ENCODE measurements at places on chromosomes 1 and 21.
A peak's percentile ranks its signal among the peaks of the same experiment; 100 is the strongest.

- no peak for DNase-seq
Observed at GRCh38 chr1:14522926-14523241, 75.6 kb upstream of the KAZN start.

GRCh38 chr1:185438936-185439335 lies 121.9 kb upstream of the IVNS1ABP start:
- DNase-seq = no peak

- DNase-seq = no peak
Observed at GRCh38 chr1:212205006-212205405, 80.2 kb upstream of the PPP2R5A start.

GRCh38 chr1:168134642-168135041 lies 2.1 kb downstream of the GPR161 start:
- no peak for DNase-seq

- DNase-seq = peak; percentile 44
Observed at GRCh38 chr1:212754193-212754592, 37.4 kb downstream of the NSL1 start.

DNA sequence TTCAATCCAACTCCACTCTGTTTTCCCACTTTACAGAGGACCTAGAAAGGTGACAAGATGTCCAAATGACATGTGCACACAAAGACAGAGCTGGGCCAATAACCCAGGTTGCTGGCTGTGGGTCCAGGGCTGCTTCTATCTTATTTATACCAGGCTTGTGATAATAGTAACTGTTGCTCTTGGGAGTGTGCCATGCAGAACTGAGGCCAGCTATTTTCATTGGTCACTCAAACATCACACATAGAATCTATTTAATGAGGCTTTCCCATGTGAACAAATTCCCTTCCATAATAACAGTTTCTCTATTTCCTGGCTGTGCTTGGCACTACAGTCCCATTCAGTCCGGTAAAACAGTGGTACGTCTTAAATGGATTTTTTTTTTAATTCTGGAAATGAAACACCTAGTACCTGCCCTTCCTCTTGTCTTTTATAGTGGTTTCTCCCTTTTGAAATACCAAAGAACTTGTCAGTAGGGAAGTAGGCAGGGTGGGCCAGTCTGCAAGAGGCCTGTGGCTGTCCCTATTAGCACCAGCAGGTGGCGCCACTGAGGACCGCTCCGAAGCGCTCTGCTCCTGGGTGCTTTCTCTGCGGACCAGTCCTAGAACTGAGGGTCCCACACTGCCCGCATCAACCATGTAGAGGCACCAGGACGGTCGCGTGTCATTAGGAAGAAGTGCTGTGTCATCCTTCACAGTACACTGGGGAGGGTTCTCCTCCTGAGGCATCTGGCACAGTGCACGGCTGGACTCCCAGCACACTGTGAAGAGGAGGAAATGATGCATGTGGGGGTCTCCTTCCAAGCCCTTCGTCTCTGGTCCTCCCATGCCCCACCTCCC lies 52.1 kb downstream of the GPR161 start:
- DNase-seq = peak; percentile 69

DNA sequence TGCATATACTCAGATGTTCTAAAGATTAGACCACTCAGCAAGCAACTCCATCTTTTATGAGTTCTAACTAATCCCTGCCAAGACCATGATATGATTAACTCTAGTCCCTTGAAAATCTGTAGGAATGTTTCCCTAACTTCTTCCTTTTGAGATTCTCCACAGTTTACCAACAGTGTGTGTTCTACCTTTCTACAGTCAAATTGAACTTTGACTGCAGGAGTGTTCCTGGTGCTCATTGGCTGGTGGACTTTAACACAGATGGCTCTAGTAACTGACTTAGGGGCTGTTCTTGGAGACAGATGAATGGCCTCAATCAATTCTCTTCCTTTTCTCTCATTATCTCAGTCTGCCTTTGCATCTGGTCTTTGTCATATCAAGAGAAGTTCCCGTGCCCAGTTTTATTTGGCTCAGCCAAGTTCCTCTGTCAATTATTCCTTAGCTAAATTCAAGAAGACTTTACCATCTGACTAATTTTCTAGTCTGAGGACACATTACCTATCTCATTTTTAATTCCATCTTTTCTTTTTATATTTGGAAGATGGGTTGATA lies 643.9 kb upstream of the CAMK1G start:
- no peak for DNase-seq

GRCh38 chr1:159908031-159908940 lies 8.3 kb upstream of the CFAP45 start:
- DNase-seq = no peak

GRCh38 chr21:45262616-45263015 lies 25.1 kb downstream of the POFUT2 start:
- DNase-seq = no peak

- no peak for DNase-seq
Observed at GRCh38 chr1:111621050-111621449, 1.5 kb downstream of the RAP1A start.

GRCh38 chr1:52569449-52570210 lies 16.7 kb upstream of the TUT4 start:
- no peak for DNase-seq

- DNase-seq = no peak
Observed at GRCh38 chr1:50526431-50526830, 103.2 kb upstream of the DMRTA2 start.

DNA sequence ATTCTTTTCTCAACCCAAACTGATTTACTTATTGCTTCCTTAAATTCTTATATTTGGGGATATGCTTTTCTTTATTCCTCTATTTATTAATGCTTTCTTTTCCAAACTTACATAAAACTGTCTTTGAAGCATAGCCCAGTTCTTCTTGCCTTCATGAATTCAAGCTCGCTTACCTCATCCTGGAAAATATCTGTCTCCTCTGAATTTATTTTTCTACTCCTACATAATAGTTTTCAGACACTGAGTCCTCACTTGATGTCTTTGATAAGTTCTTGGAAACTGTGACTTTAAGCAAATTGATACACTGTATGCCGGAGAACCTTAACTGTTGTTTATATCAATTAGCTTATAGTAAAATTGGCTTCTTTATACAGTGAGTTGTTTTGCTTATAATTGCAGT lies 93.8 kb downstream of the ZFYVE9 start:
- no peak for DNase-seq

DNA sequence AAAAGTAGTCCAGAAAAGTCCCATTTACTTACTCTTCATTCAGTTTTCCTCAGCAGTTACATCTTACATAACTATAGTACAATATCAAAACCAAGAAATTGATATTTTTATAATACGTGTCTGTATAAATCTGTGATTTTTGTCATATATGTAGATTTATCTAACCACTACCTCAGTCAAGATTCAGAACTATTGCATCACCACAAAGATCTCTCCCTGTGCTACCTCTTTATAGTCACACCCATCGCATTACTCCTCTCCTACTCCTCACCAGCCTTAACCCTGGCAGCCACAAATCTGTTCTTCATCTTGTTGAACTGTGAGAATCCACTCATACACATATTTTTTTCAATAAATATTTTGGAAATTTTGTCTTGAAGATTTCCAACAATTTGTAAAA lies 72.5 kb downstream of the RALGPS2 start:
- no peak for DNase-seq

GRCh38 chr1:206002160-206002559 lies 1.0 kb downstream of the RAB7B start:
- DNase-seq = no peak

DNA sequence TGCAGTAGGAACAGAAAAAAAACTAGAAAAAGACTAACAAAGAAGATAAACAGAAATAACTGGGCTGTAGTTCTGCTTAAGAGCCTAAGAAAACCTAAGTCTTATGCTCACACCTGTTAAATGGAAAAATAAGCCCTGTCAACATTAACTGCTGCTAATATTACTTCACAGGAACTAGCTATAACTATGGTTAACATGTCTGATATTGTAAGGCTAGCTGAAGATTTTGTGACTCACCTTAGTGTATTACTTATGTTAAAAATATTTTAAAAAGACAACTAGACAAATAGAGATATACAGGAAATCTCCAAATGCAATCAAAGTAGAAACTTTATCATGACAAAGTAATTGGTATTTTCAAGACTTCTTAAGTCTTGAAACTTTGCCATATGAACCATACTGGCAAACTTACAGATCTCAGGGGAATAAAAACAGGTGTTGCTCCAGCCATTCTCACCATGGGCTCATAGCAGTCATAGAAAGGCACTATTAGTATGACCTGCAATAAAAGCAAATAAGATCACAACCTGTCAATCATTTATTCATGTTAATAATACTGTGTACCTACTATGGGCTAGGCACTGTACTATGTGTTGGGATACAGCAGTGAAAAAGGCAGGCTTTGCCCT lies 30.7 kb downstream of the KYAT3 start:
- no peak for DNase-seq

DNA sequence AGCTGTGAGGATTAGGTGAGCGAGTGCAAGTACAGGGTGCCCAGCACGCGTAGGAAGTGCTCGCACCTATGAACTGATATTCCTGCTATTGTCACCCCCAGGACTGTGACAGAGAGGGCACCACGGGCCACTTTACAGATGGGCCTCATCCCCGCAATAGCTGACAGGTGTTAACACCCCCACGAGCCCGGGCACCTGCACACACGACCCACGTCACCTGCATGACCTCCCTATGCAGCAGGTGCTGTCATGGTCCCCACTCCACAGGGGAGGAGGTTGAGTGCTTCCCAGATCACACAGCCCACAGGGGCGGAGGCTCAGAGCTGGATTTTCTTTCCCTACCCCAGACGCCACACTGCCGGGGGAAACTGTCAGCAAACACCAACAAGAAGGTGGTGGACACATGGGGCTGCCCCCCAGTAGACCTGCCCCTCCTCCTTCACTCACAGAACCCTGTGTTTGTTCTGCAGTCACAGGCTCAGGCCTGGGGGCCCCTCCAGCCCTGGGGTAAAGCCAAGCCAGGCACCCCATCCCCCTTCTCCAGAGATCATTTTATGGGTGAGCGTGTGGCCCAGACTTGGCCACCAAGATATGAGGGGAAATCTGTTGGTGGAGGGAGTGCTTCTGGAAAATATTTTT lies 465.5 kb downstream of the MATN1 start:
- no peak for DNase-seq

DNA sequence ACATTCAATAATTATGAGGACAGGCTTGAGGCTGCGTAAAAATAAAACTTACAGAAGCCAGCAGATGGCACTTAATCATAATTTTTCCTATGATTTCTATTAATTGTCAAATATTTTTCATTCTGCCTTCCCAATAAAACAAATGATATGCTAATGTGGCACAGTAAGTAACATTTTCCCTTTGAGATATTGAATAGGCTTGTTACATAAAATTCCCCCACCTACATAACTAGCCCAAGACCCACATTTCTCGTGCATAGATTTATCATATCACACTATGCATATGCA lies 55.4 kb upstream of the PTGFRN start:
- no peak for DNase-seq

DNA sequence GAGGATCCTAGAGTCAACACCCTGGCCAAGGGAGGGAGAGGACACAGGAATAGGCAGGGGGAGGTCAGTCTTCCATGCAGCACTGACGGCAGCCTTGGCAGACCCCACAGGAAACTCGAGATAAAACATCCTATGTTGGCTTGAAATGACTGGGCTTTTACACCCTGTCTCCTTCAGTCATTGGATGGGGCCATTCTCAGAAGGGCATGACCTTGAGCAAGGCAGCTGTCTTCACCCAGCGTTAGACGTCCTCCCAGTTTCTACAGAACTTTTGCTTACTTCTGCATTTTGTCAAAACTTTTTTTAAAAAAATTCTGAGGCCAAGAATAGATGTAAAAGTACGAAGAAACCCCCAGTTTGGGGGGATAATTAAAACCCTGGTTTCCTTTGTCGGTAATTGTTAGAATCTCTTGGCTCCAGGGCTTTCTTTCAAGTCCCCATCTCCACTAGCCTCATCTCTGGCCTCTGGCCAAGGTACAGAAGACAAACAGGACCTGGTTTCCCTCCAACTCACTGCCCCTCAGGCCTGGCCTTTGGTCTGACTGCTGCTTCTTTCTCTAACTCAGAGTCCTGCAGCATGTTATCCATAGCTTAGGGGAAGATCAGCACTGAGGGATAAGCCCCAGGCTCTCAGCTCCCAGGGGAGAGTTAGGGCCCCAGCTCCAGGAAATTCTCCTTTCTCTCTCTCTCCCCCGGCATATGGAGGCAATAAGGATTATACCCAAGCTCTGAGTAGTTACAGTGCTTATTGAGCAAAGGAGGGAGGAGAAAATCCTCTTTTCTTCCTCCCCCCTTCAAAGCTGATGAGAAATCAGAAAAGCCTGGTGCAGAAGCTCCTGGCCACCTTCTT lies 51.6 kb upstream of the KCND3 start:
- DNase-seq = no peak

DNA sequence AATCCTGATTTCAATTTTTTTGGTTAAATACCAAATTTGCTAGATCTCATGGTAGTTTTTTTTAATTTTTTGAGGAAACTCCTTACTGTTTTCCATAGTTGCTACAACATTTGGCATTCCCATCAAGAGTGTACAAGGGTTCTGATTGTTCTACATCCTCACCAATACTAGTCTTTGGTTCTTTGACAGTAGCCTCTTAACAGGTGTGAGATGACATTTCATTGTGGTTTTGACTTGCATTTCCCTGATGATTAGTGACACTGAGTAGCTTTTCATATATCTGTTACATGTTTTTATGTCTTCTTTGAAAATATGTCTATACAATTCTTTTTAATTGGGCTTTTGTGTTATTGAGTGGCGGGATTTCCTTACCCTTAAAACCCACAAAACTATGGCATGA lies 20.9 kb upstream of the RGS13 start:
- no peak for DNase-seq

DNA sequence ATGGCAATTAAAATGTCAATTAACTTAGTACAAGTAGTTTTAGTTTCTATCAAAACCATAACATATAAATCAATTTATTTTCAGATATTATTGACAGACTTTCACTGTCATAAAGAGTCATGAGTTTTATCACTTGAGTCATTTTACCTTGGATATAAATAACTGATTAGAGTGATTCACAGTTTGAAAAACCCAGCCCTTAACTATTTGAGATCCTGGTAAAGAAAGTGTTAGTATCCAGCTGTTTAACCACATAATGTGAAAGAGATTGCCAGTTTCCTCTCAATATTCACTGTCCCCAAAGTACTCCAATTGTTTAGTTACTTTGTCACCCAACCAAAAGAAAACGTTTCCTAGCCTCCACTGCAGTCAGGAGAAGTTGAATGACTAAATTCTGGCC lies 91.3 kb downstream of the UCHL5 start:
- no peak for DNase-seq

GRCh38 chr1:16420424-16421118 lies 16.7 kb downstream of the SPATA21 start:
- DNase-seq = peak; percentile 63

DNA sequence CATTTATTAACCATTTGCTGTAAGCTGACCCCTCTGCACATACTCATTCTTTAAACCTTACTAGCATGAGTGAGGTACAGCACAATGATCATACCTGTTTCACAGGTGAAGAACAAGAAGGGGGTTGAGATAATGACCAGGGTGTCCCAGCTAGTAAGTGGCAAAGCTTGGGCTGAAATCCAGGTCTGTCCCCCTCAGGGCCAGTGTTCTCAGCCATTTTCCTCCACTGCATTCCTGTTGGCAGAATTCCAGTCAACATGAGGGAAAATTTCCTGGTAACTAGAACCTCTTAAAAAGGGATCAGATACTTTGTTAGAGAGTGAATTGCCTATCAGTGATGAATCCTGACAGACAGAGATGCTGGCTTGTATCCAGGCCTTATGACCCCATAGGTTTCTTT lies 48.1 kb downstream of the SPATA46 start:
- no peak for DNase-seq

Measured in CD4-positive, alpha-beta T cell treated with Interleukin-17A for 4 hours (primary cell).